ENCODE measurements at places on chromosomes 3 and 15. TPM values are rescaled to one million over a fixed set of nuclear protein-coding genes. Genes with fewer than 3 reads are reported as not detected.

- no peaks in the 10 kb centered on the region for H3K4me1 ChIP-seq
- no peak overlapping the region for H3K27ac ChIP-seq
These were observed 22.8 kb upstream of the ALDH1A3 start for GRCh38 chr15:100856867-100857266.

DNA sequence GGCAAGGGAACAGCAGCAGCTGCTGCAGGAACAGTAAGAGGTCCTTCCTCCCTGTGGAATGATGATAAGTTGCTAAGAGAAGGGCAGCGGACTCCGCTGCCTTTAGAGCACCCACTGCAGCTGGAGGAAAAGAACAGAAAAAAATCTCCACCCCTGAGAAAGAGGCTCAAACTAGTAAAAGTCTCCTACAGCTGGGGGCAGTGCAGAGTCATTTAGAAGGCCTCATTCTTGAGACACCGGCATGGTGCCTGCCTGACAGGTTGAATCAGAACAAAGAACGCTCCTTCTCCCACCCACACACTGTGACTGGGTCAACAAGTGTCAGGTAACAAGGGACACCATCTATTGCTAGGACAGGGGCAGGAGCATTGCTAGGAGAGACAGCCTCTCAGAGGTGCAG is 188.4 kb downstream of the ABHD5 start:
- no peaks in the 10 kb centered on the region for H3K27me3 ChIP-seq
- H3K4me3 ChIP-seq: no peak overlapping the region
- no peaks in the 10 kb centered on the region for H3K36me3 ChIP-seq
- H3K4me1 ChIP-seq: peaks cover 8% of the 10 kb centered on the region

DNA sequence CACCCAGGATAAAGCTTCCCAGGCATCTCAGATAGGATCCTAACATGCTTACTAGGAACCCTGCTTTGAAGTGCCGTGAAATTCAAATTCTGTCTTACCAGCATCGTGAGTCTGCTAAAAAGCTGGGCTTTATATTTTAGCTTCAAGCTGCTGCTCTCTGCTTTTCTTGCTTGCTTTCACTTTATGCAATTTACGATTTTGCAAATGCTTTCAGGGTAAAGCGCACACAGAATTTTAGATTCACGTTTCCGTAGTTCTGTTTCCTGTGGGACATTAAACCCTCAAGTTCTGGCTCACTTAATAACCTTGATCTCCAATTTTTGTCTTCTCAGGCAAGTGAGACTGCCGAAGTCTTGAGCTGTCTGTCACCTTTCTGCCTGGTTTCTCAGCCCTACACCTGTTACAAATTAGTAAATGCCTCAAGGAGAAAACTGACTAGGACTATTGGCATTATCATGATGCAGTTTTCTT is 170.5 kb upstream of the TGFBR2 start:
- no peaks in the 10 kb centered on the region for H3K27me3 ChIP-seq
- DNase-seq: no peak
- H3K4me1 ChIP-seq: no peaks in the 10 kb centered on the region
- peak overlapping the region; percentile 10 for H3K27ac ChIP-seq
- H3K36me3 ChIP-seq: no peaks in the 10 kb centered on the region
- no peak overlapping the region for H3K4me3 ChIP-seq

FOXB1 gene
- total RNA-seq: not detected

CD276 gene
- total RNA-seq: 106 TPM

ZNF860 gene
- 0.80 TPM for total RNA-seq

- peak overlapping the region; percentile 35 for H3K27ac ChIP-seq
- no peak overlapping the region for H3K4me3 ChIP-seq
- DNase-seq: no peak
These were observed 53.6 kb downstream of the TASOR start for GRCh38 chr3:56629451-56629850.

GRCh38 chr3:65534805-65535204 is 503.9 kb downstream of the MAGI1 start:
- H3K4me1 ChIP-seq: no peaks in the 10 kb centered on the region
- H3K27me3 ChIP-seq: no peaks in the 10 kb centered on the region
- H3K27ac ChIP-seq: no peak overlapping the region
- H3K4me3 ChIP-seq: no peak overlapping the region

NR2E3 gene
- total RNA-seq: not detected

DNA sequence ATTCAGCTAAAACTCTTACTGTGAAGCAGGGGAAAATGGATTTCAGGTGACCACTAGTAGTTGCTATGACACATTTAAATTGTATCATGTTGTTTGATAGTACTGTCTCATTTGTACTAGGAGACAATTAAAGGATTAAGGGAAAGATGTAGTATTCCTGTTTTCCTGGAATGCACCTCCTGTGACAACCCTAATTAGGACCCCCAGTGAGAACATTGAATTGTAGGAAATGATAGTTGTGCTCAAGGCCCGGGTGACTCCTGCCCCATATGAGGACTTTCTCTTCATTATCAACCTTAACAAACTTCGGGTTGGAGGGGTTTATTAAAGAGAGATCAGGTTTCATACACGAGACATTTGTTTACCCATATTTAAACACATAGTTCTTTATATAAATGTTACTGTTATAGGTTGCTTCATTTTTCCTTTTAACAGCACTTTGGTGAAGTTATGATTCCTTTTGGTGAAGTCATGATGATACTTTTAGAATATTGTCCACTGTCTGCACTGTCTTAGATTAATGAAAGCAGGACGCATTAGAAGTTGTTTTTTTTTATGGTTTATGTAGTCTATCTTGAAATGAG is 392.6 kb upstream of the NAALADL2 start:
- no peaks in the 10 kb centered on the region for H3K4me1 ChIP-seq
- no peak overlapping the region for H3K4me3 ChIP-seq
- H3K36me3 ChIP-seq: no peaks in the 10 kb centered on the region
- H3K27ac ChIP-seq: no peak overlapping the region
- H3K27me3 ChIP-seq: no peaks in the 10 kb centered on the region
- no peak for DNase-seq

SH3GL3 gene
- 8.7 TPM for total RNA-seq

DNA sequence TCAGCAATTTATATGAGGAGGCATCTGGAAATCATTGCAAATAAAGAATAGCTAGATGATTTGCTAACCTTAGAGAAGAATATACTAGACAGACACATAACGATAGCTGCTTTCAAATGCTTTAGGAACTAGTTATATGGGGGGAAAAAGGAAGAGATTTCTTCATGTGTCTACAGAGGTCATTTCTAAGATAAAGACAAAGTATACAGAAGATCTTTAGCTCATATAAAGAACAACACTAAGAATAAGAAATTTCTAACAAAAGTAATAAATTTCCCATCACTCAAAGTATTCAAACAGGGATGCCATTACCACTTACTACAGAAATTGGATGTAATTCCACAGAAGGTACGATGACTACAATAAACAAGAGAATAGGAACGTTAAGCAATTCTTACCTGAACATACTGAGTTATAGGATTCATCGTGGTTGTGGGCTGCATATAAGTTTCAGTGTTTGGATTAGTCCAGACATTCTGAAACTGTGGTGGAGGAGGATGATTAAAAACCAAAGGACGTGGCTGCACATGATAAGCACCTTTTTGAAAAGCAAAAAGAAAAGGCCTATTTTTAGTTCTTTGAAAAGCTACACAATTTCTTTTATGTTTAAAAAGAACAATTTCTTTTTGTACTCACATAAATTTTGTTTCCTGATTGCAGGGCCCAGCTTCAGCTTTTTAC is 8.7 kb downstream of the DAZL start:
- H3K4me3 ChIP-seq: no peak overlapping the region
- DNase-seq: no peak
- H3K36me3 ChIP-seq: no peaks in the 10 kb centered on the region
- H3K27ac ChIP-seq: no peak overlapping the region

GRCh38 chr3:110814170-110815007 is 257.2 kb upstream of the NECTIN3 start:
- peak overlapping the region; percentile 65 for H3K27ac ChIP-seq
- no peak overlapping the region for H3K4me3 ChIP-seq
- no peaks in the 10 kb centered on the region for H3K27me3 ChIP-seq
- DNase-seq: peak; percentile 23
- peaks cover 11% of the 10 kb centered on the region for H3K4me1 ChIP-seq

GRCh38 chr3:157832588-157832987 is 273.6 kb downstream of the SHOX2 start:
- no peak overlapping the region for H3K27ac ChIP-seq
- H3K36me3 ChIP-seq: no peaks in the 10 kb centered on the region
- peaks cover 5% of the 10 kb centered on the region for H3K4me1 ChIP-seq

LRTM1 gene
- total RNA-seq: not detected

GRCh38 chr3:150411546-150411945 is 3.4 kb downstream of the TSC22D2 start:
- peaks cover 28% of the 10 kb centered on the region for H3K4me1 ChIP-seq
- no peak for DNase-seq
- no peaks in the 10 kb centered on the region for H3K27me3 ChIP-seq
- peak overlapping the region; percentile 99 for H3K27ac ChIP-seq
- H3K4me3 ChIP-seq: peak overlapping the region; percentile 78

EHHADH gene
- total RNA-seq: 22.0 TPM

DNA sequence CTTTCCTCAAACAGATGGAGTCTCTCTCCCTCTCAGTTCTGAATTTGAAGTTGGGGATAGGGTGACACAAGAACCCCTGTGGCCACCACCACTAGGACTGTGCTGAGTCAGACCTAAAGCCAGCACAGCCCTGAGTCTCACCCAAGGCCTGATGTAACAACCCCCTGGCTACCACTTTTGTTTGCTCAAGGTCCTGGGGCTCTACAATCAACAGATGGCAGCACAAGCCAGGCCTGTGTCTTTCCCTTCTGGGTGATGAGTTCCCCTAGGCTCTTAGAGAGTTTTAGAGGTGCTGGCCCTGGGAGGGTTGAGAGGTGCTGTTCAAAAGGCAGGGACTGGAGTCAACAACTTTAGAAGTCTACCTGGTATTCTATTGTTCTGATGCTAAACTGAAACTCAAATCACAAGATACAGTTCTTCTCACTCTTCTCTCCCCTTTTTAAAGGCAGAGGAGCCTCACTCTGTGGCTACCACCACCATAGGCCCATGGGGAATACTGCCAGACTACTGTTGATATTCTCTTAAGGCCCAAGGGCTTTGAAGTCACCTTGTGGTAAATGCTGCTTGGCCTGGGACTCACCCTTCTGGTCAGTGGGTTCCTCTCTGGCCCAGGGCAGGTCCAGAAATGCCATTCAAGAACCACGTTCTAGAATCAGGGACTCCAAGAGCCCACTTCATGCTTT is 6.5 kb downstream of the OR5K4 start:
- no peaks in the 10 kb centered on the region for H3K27me3 ChIP-seq
- H3K4me3 ChIP-seq: no peak overlapping the region
- no peak overlapping the region for H3K27ac ChIP-seq
- H3K36me3 ChIP-seq: no peaks in the 10 kb centered on the region
- no peak for DNase-seq

DNA sequence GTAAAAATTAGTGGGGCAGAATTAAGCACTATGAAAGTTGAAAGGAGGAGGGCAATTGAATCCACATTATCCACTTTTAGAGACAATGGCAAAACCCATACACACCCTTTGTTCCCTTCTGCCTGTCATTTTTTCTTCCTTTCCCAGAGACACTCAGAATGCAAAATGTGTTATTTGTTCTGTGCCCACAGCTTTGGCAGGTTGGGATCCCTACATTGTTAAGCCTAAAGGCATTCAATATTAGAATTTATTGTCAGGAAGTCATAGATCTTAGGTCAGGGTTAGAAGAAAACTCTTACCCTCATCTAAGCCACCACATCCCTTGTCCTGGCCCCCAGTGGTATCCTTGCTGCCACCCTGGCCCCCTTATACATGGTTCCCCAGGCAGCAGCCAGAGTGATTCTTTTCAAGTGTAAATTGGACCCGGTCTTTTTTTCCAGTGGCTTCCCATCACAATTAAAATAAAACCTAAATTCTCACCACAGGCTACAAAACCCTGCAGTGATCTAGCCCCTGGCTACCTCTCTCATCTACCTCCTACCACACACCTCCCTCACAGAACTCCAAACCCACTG is 470.1 kb upstream of the ATP11B start:
- no peak overlapping the region for H3K4me3 ChIP-seq
- no peak for DNase-seq
- no peaks in the 10 kb centered on the region for H3K4me1 ChIP-seq
- no peak overlapping the region for H3K27ac ChIP-seq

- no peak overlapping the region for H3K4me3 ChIP-seq
- no peaks in the 10 kb centered on the region for H3K36me3 ChIP-seq
These were observed 127.6 kb downstream of the DUT start for GRCh38 chr15:48458876-48459275.

DNA sequence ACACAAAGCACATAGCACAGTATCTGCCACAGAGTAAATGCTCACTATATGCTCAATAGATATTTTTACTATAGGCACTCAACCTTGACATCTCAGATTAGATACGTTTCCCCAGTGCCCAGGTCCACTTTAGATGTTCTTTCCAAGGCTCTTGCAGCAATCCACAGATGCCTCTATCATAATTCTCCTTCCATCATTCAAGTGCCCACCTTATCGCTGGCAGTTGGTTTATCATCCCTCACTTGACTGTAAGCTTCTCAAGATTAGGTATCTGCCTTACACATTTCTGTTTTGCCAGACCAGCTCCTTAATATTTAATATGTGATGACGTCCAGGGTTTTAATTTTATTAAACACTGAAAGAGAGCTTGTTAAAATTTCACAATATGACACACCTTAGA is 8.6 kb downstream of the NCEH1 start:
- H3K27ac ChIP-seq: no peak overlapping the region
- no peaks in the 10 kb centered on the region for H3K36me3 ChIP-seq
- no peaks in the 10 kb centered on the region for H3K27me3 ChIP-seq
- H3K4me3 ChIP-seq: no peak overlapping the region
- DNase-seq: no peak

DNA sequence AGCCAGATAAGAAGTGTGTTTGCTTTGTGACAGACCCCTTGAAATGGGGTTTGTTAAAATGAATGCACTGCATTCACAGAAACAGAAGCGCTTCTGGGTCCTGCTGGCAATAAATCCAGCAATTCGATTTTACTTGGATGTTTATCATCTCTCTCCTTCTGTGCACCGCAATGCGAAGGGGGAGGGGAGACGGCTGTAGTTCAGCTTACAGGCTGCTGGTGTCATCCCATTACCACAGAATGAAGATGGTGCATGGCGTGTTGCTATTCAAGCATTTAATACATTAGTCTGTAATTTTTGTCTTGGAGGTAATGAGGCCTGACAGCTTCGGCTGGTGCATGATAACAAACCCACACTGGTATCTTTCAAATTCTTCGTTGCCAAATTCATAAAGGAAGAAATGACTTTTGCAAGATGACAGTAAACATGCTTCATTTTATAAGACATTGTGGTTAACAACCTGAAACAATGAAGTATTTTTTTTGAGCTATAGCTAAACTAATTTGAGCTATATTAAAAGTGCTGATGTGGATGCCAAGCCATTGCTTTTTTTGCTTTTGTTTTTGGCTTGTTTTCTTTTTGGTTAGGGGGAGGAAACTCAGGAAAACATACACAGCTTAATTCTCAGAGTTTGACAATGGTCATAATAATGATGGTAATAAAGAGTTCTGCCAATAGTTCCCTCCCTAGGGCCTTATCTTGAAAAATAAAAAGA is 418.3 kb downstream of the OTOL1 start:
- peak; percentile 62 for DNase-seq
- no peaks in the 10 kb centered on the region for H3K4me1 ChIP-seq
- H3K27ac ChIP-seq: no peak overlapping the region

DNA sequence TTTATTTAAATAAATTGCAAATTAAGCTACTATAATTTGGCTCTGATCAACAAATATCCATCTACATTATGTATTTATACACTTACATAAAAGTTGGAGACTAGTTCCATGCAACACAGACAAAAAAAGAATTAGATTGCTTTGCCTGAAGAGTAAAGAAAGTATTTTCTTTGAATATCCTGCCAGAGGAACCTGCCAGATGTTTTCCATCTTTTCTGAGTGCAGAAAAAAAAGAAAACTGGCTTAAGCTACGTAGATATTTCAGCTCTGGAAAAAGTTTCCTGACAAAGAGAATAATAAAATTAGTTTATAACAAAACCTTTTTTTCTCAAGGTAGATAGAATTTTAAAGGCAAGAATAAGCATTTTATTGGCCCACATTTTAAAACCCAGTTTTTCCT is 607.5 kb upstream of the NAALADL2 start:
- H3K4me3 ChIP-seq: no peak overlapping the region
- H3K27me3 ChIP-seq: no peaks in the 10 kb centered on the region
- DNase-seq: peak; percentile 8
- no peak overlapping the region for H3K27ac ChIP-seq
